CD8-positive, alpha-beta memory T cell (primary cell): ENCODE measurements at places on chromosomes 7 and 10.

GRCh38 chr7:128356546-128357216 lies 4.8 kb downstream of the PRRT4 start:
- DNase-seq: no peak

- no peak for DNase-seq
These were observed 18.2 kb downstream of the PODXL start for GRCh38 chr7:131538071-131538812.

- DNase-seq: no peak
These were observed 97.9 kb downstream of the PLCE1 start for GRCh38 chr10:94091649-94092048.

DNA sequence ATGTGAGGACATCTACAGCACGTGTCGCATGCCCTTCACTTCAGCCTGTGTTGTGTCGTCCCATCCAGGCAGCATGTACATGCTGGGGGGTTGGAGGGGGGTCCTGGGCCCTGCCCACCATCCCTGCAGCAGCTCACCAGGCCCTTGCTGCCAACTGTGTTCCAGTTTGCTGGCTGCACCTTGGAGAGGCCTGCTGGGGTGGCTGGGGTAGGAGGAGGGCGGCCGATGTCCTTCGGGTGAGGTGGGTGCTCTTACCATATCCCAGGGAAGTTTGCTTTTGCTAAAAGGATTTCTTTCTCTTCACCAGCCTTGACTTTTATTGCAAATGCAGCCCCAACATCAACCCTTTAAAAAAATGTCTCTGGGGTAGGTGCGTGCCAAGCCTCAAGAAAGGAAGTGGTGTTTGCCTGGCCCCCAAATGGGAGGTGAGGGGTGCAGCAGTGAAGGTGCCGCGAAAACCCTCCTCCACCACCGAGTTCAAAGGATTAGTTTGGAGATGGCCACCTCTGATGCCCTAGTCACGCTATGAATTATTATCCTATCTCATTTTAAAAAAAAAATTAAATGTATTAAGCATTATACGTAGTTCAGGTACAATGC lies 165.8 kb upstream of the KLF6 start:
- DNase-seq: peak; percentile 65
